ENCODE measurements at places on chromosomes 7 and 10. TPM values are rescaled to one million over a fixed set of nuclear protein-coding genes. Genes with fewer than 3 reads are reported as not detected.

DNA sequence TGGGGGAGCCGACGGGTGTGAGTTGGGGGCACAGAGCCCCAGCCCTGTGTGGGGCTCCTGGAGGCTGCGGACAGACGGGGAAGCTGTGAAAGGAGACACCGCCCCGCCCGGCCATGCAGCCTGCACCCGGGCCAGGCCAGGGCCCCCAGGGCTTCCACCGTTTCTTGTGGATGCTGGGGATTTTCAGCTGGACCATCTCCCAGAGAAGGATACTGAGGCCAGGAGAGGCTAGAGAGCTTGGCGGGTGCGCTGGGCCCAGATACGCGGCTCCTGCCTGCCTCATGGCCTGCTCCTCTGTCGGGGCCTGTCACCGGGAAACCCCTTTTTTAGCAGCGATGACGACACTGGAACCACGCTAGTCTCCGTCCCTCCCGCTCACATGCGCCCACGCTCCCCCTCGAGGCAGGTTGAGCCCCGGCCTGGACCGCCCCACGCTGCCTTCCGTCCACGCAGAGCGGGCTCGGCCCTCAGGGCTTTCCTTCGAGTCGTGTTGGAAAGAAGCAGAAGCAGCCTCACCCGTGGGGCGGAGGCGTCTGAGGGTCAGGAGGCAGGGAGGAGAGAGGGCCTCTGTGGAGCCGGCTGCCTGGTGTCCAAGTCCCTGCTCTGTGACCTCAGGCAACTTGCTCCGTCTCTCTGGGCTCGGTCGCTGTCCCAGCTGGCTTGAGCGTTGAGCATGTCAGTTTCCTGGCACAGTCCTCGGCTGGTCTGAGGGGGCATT, 11.7 kb downstream of the TMEM184A start:
- H3K4me3 ChIP-seq = no peak overlapping the region
- H3K4me1 ChIP-seq = no peaks in the 10 kb centered on the region
- peaks cover 12% of the 10 kb centered on the region for H3K36me3 ChIP-seq

DNA sequence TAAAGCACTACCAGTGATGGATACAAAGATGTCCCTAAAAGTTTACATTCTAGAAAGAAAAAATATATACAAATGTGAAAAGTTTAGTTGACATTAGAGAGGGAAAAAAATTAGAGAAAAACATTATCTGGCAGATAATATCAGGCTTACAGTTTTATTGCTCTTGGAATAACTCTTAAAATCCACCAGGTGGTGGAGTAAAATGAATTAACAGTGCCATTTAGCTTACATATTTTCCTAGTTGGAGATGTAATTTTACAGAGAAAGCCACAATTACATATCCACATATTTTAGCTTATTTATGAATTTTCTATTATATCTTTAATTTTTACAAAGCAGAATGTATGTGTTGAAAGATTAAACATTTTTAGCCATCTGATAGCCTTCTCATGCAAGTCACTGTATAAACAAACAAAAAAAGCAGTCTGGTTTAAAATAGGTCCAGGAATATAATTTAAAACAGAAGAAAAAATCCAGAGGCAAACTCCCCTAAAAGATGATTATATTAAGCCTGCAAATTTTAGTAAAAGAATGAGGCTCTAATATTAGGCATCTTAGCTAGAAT, 6.5 kb downstream of the CABCOCO1 start:
- DNase-seq = no peak
- H3K4me1 ChIP-seq = peaks cover 4% of the 10 kb centered on the region
- no peak overlapping the region for H3K4me3 ChIP-seq
- no peaks in the 10 kb centered on the region for H3K36me3 ChIP-seq
- H3K27ac ChIP-seq = no peak overlapping the region

- H3K27me3 ChIP-seq = peaks cover 18% of the 10 kb centered on the region
- H3K36me3 ChIP-seq = no peaks in the 10 kb centered on the region
- no peak for DNase-seq
- no peak overlapping the region for H3K4me3 ChIP-seq
- no peaks in the 10 kb centered on the region for H3K4me1 ChIP-seq
Observed at GRCh38 chr7:24291271-24291670, 7.3 kb downstream of the NPY start.

Gene PSMC2
- total RNA-seq = 130 TPM

GRCh38 chr10:14385596-14386593, 55.2 kb upstream of the FRMD4A start:
- H3K4me1 ChIP-seq = peaks cover 49% of the 10 kb centered on the region
- H3K27ac ChIP-seq = peak overlapping the region; percentile 55
- no peak for DNase-seq
- H3K4me3 ChIP-seq = no peak overlapping the region

- no peaks in the 10 kb centered on the region for H3K36me3 ChIP-seq
- no peaks in the 10 kb centered on the region for H3K4me1 ChIP-seq
- H3K27ac ChIP-seq = no peak overlapping the region
- H3K27me3 ChIP-seq = no peaks in the 10 kb centered on the region
- no peak overlapping the region for H3K4me3 ChIP-seq
Observed at GRCh38 chr7:48781752-48782151, 142.6 kb upstream of the CDC14C start.

Data from osteocyte (in vitro differentiated cells).